ENCODE measurements at places on chromosomes 7 and 10. TPM values are rescaled to one million over a fixed set of nuclear protein-coding genes. Genes with fewer than 3 reads are reported as not detected.

VAX1 gene
- total RNA-seq = not detected

ITGA8 gene
- total RNA-seq = not detected

ELOVL3 gene
- total RNA-seq = not detected

JCAD gene
- total RNA-seq = not detected

AKR1B15 gene
- total RNA-seq = not detected

EPHA1 gene
- total RNA-seq = 2.4 TPM

FAM221A gene
- 8.1 TPM for total RNA-seq

CPN1 gene
- total RNA-seq = not detected

DNA sequence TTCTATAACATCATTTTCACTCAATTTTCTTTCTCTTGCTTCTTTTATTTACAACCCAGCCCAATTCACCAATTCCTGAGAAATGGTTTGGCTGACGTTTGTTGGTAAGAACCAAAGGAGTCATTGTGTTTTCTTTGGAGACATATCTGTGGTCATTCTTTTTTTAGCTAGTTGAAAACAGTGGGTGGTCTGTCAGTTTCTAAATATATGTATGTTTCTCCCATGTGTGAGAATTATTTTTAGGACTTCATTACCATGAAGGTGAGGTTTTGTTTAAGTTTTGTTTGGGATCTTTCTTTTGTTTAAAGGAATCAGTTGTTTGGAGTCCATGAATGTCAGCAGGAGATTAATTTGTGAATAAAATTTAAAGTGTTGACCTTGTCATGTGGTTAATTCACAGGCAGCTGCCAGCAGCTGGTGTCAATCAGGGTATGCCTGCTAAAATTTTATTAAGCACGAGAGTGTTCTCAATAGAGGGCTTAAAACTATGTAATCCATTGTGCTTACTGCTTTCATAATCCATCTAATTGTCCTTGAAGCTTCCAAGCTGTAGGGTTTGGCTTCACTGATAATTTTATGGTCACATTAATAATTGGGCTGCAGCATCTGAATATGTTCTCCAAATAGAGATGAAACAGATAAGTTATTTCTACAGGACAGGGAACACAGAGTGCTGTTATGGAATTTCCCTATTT lies 38.7 kb downstream of the INSYN2A start:
- no peak for DNase-seq

GRCh38 chr10:124942317-124943169 lies 620 bp downstream of the ZRANB1 start:
- no peak for DNase-seq

DNA sequence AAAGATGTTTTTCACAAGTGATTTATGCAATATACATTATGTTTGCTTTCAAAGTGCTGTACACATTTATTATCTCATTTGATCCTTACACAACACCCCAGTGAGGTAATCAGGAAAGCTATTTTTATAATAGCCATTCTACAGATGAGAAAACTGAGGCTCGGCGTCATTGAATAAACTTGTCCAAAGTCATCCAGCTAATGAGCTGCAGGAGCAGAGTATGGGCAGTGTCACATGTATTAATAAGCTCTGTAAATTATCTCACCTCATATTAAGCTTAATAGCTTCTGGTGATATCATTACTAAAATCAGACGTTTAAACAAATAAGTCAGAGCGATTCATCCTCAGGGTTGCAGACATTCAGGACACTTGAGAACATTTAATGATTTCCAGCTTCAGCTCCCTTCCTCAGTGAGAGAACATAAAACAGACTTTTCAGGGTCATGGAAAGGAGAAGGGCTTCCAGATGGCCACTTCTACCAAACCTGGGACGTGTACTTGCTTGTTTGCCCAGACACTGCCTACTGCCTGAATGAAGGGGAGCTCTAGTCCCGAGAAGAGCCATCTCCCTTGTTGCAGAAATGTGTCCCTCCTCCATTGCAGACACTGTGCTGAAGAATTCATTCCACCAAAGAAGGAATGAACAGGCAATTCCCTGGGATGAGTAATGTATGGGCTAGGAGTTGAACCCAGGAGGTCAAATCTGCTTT lies 20.5 kb upstream of the FZD1 start:
- DNase-seq = no peak

DNA sequence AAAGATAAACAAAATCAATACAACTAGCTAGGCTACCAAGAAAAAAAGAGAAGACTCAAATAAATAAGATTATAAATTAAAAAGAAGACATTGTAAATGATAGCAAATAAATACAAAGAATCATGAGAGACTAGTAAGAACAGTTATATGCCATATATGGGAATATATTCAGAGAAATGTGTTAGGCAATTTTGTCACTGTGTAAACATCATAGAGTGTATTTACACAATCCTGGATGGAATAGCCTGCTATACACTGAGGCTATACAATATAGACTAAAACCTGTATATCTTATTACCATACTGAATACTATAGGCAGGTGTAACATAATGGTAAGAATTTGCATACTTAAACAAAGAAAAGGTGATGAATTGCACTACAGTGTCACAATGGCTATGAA lies 717.4 kb downstream of the PARD3 start:
- no peak for DNase-seq

GRCh38 chr10:101062232-101063049 lies 652 bp downstream of the KAZALD1 start:
- peak; percentile 80 for DNase-seq

DNA sequence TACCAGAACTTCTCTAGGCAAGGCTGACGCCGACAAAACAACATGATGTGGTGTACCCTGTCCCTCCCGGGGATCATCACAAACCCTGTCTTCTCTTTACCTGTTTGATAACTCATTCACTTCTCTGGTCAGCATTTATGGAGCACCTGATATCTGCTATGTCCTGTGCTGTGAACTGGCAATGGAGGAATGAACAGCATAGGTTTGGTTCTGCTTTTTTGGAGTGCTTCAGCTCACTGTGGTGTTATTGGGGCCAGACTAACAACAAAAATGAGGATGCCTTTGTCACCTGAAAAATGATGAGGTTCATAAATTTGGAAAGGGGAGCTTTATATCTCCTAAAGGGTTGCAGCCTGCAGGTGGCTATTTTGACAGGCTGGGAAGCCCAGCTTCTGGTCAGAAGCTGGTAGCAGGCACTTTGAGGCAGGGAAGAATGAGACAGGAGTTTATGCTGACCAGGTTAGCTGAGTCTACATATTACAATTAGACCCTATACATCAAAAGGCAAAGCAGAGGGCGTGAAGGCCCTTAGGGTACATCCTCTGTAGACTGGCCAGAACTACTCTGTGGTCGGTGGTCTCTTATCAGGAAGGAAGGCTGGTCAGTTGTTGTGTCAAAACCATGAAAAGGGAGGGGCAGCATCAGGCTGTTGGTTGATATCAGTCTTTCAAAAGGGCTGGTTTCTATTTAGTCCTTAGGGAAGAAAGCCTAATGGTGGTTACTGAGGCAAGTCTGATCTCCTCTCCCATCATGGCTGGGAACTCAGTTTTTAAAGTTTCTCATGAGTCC lies 42.3 kb downstream of the SH2D4B start:
- DNase-seq = no peak

- DNase-seq = peak; percentile 74
These were observed 13.0 kb upstream of the STK31 start for GRCh38 chr7:23696916-23697441.

GRCh38 chr10:128087146-128087883 lies 38.9 kb downstream of the MKI67 start:
- DNase-seq = peak; percentile 28

DNA sequence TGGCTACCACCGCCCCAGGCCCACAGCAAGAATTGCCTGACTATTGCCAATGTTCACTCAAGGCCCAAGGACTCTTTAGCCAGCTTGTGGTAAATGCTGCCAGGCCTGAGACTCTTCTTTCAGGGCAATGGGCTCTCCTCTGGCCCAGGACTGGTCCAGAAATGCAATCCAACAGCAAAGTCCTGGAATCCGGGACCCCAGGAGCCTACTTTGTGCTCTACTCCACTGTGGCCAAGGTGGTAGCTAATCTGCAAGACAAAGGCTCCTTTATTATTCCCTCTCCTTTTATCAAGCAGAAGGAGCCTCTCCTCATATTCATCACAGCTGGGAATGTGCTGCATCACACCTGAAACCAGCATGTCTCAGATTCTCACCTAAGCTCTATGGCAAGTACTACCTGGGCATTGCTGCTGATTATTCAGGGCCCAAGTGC lies 107.6 kb upstream of the PRSS58 start:
- DNase-seq = no peak

- peak; percentile 72 for DNase-seq
These were observed 22.9 kb downstream of the GSAP start for GRCh38 chr7:77393261-77393660.

DNA sequence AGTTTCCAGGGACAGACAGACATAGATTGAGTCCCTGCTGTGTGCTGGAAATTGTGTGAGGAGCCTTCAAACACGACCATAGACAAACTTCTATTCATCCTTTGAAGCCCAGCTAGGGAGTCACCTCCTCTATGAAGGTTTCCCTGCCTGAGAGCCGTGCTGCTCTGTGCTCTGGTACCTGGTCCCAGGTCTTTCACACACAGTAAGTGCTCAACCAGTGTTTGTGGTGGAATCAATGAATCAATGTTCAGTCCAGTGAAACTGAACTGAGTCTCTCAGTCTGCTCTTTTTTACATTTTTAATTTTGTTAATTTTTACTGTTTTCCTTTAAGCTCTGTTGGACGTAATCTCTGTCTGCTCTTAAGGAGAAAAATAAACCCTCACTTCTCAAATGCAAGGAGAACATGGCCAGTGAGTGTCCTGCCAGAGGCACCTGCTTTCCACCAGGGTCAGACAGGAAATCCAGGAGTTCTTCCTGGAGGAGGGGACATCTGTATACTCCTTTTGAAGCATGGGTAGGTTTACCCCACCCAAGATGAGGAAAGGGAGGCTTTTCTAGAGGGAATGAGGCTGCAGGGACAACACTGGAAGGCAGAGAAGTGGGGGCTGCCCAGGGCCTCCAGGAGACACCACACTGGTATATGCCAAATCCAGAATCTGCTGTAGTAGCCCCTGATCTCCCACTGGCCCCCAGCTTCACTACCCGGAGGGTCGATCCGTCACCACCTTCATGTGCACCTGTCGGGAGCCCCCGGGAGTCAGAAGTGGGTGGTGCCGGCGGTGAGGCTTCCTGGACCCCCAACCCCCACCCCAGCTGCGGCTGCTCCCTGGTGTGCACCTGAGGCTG lies 56.3 kb downstream of the MICALL2 start:
- no peak for DNase-seq

- no peak for DNase-seq
These were observed 70.6 kb downstream of the NPS start for GRCh38 chr10:127619546-127620325.

- DNase-seq = no peak
These were observed 7.5 kb upstream of the CALD1 start for GRCh38 chr7:134771889-134772288.

DNA sequence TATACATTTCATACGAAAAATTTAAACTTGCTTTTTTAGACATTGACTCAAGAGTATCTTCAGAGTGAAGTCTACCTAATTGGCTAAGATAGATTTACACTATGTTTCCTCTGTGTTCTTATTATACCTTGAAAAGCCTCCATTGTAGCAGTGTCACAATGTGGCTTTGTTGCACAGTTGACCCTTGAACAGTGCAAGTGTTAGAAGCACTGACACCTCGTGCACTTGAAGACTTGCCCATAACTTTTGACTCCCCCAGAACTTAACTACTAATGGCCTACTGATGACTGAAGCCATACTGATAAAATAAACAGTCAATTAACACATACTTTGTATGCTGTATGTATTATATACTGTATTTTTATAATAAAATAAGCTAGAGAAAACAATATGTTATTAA lies 84.3 kb downstream of the CPED1 start:
- DNase-seq = no peak

DNA sequence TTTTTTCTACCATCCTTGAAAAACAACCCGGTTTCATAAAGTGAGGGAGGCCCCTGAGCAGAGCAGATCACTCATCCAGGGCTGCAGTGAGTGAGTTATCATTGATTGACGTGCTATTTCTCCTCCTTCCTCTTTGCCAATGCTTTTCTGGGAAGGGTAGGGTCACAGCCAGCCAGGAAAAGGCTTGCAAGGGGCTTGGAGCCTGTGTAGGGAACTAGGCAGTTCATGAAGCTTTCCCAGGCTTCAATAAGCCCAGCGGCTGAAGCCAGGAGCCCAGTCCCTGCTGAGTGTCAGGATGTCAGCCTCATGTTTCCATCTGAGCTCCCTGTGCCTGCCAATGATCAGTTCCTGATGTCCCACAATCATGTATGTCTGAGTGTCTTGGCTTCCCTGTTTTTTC lies 584.7 kb downstream of the GALNT17 start:
- DNase-seq = no peak

GRCh38 chr10:2205406-2205805 lies 468.1 kb upstream of the ADARB2 start:
- no peak for DNase-seq

- DNase-seq = no peak
These were observed 7.1 kb upstream of the MUC3A start for GRCh38 chr7:100942045-100942774.

GRCh38 chr7:99006739-99007424 lies 128.6 kb downstream of the TRRAP start:
- no peak for DNase-seq

DNA sequence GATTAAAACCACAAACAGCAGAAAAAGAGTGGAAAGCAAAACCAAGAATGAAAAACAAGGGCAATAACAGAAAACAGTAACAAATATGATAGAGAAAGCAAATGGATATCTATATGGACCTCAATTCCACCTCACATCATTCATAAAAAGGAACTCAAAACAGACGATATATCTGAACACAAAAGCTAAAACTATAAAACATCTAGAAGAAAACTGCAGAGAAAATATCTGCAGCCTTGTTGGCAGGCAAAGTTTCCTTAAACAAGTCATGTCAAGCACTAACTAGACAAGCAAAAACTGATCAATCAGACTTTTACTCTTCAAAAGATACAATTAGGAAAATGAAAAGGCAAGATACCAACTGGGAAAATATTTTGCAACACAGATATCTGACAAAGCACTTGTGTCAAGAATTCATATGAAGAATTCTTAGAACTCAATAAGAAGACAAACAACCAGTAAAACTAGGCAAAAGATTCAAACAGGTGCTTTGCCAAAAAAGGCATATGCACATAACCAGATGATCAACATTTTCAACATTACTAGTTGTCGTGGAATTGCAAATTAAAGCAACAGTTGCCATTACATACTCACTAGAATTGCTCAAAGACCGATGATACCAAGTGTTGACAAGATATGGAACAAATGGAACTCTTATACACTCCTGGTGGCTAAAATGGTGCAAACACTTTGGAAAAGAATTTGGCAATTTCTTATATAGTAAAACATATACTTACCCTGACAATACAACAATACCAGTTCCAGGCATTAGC lies 25.9 kb upstream of the ZMIZ1 start:
- DNase-seq = no peak

GRCh38 chr7:104548861-104549260 lies 220.5 kb downstream of the LHFPL3 start:
- no peak for DNase-seq

- DNase-seq = no peak
These were observed 642.5 kb downstream of the ACTR3B start for GRCh38 chr7:153401795-153402720.
